Stimulated activated CD8-positive, alpha-beta memory T cell treated with anti-CD3 and anti-CD28 coated beads, Interleukin-7, amount 100 ng/mL, for 4 hours (primary cell): ENCODE measurements at places on chromosomes 3 and 15.

GRCh38 chr15:48644827-48645557, 517 bp downstream of the FBN1 start:
- DNase-seq: no peak

DNA sequence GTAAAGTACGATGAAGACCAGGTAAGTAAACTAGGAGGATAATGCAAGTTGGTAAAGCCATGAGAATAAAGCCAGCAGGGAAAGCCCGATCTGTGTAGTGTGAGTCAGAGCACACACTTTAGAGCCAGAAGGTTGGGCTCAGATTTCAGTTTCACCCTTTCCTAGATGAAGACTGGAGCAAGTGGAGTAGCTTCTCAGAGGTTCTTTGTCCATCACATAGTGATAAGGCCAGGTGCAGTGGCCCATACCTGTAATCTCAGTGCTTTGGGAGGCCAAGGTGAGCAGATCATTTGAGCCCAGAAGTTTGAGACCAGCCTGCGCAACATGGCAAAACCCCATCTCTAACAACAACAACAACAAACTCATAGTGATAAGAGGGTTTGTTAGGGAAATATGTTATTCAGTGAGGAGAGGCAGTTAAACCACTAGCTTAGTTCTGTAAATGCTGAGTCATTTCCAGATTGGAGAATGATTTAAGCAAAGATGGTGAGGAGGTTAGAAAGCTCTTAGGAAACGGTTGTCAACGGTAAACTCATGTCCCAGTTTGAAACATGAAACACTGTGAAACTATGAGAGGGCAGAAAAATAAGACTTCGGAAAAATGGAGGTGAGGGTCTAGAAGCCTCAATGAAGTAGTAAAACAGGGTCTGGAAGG, 39.0 kb downstream of the IL12A start:
- no peak for DNase-seq

DNA sequence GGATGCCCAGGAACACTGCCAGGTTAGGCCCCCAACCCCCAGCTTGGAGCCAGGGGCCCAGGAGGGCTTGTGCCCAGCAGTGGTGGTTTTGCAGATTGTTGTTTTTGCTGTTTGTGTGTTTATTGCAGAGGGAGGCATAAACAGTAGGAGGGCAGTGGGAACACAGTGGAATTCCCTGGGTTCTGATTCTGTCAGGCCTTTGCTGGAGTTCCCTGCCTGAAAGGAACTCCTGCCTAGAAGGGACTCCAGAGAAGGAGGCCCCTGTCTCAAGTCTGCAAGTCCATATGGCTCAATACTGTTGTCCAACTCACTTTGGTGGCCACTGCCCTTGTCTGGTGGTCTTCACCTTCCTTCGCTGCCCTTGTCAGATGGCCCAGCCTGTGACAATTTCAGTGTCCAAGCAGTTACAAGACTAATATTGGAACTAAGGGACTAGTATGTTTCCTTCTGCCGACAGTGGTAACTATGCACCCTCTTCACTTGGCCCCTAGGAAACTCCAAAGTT, 47.4 kb upstream of the RAB6B start:
- DNase-seq: no peak

DNA sequence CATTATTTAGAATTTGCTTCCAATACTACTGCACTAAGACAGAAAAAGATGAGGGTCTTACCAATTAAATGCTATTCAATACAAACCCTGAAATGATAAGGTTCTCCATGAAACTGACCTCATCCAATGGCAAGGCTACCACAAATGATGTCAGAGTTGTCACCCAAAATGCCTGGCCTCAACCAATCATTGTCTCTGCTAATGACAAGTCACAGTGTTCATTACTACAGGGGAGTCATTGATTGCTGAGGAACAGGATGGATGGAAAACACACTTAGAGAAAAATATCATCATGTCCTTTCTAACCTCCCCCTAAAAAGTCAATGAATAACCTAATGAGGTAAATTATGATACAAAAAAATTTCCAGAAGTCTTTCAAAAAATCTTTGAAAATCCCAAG, 91.0 kb downstream of the FOXP1 start:
- no peak for DNase-seq

DNA sequence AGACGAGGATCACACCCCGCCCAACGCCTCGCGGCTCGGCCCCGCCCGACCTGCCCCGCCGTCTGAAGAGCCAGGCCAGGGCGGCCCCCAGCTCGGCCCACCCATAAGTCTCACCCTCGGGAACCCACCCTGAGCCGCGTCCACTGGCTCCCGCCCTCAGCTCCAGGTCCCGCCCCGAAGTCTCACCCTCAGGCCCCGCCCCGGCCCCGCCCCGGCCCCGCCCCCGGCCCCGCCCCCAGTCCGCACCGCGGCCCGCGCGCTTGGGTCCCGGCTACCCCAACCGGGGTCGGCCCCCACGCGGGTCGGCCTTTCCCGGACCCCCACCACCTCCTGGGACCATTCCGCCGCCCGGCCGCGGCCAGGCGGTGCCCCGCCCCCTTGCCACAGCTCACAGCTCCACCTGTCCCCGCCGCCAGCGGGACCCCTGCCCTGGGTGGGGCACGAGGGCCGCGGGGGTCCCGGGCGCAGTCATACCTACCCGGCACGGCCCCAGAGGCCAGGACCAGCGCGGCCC, 489 bp downstream of the CSPG5 start:
- peak; percentile 25 for DNase-seq

- no peak for DNase-seq
Measured at GRCh38 chr3:19456738-19457137, 308.4 kb downstream of the KCNH8 start.

GRCh38 chr15:52378746-52379394, 83.3 kb upstream of the MYO5C start:
- DNase-seq: no peak

GRCh38 chr15:30059771-30060170, 23.0 kb upstream of the GOLGA8J start:
- no peak for DNase-seq

DNA sequence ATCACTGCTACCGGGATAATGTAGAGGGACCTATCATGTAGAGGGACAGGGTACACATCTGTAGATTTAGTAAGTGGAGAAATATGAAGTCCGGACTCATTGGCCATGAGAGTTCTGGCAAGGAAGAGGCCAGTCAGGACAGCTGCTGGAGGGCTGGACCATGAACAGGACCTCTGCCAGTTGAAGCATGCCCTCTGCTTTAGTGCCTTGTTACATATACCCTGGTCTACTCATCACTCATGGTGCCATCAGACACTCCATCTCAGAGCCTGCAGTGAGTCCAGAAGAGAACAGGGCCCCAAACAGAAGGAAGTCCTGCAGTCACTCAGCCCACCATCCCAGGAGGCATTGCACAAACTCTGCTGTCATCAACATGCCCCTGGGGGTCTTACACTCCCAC, 54.7 kb upstream of the CA12 start:
- no peak for DNase-seq
